HT1080 (cell line): ENCODE measurements at places on chromosomes 7 and 10. TPM values are rescaled to one million over a fixed set of nuclear protein-coding genes. Genes with fewer than 3 reads are reported as not detected.

The OPTN gene
- total RNA-seq = 17.5 and 24.3 TPM in 2 replicates

The SPDYE11 gene
- not detected in 2 replicates for total RNA-seq

The CROT gene
- total RNA-seq = 4.8 and 5.0 TPM in 2 replicates

The SLK gene
- total RNA-seq = 31.6 TPM in 2 replicates

The HOXA10 gene
- 22.7 and 29.3 TPM in 2 replicates for total RNA-seq

The UBE2D4 gene
- 16.9 and 18.4 TPM in 2 replicates for total RNA-seq

The NODAL gene
- total RNA-seq = 0.37 TPM in 1 of 2 replicates, not detected in the other

The TMEM60 gene
- 13.2 and 16.2 TPM in 2 replicates for total RNA-seq

The CALML5 gene
- 1.4 TPM in 1 of 2 replicates, not detected in the other for total RNA-seq

The GPR22 gene
- not detected in 2 replicates for total RNA-seq
